ENCODE measurements at places on chromosomes 16 and 17.

DNA sequence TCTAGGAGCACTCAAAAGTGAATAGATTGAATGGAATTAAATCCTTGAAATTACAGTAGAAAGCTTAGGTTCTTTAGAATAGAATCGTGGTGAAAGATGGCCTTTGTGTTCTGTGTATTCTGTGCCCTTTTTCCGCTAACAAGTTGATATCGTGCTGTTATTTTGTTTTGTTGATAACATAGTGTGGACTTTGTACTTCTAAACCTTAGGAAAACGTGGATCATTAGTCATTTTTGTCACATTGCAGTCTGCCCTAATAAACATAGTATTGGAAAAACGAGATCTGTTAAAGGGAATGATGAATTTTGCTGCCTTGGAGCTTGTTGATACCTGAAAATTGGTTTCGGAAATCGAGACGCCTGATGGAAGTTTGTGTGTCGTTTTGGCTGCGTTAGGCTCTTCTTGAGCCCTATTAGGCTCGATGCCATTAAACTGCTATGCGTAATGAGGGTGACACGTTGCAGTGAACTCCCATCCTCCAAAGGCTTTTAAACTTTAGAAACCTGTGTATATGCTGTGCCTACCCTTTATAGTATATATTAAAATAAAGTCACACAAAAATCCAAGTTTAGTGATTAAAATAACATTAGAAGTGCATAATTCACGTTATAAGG, 145.7 kb downstream of the PRKCA start:
- no peak for DNase-seq

- no peak for DNase-seq
These were observed 83.8 kb downstream of the NETO2 start for GRCh38 chr16:47059991-47060390.

GRCh38 chr17:30477774-30478115, 537 bp downstream of the GOSR1 start:
- DNase-seq: no peak

- no peak for DNase-seq
These were observed 5.7 kb upstream of the SPNS2 start for GRCh38 chr17:4492721-4493561.

DNA sequence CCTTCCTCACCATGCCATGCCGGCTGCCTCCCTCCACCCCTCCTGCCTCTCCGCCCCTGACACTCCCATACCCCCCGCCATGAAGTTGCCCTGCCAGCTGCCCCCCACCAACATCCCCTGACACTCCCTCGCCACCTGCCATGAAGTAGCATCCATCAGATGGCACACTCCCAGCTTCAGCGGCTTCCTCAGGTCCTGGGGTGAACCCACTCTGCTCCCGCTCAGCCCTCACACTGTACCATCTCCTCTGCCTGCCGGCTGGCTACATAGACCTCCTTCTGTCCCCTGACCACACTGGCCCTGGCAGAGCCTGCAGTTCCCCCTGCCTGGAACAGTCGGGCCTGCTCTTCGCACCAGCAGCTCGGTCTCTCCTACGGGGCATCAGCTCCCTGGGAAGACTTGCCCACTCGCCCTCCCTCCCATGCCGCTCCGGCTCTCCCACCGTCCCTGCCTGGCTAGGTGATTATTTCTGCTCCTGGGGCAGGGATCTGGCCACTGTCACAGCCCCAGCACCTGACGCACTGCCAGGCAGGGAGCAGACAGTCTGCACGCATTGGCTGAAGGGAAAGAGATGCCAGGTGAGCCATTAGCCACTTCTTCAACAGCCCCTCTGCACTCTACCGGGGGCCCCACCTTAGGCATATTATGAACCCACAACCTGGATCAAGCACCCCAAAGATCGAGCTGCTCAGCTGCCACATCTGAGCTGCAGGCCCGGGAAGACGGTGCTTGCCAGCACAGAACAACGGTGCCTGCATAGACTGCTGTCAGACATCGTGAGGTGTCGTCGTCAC, 9.0 kb downstream of the CANT1 start:
- no peak for DNase-seq

All from stimulated activated CD8-positive, alpha-beta memory T cell treated with anti-CD3 and anti-CD28 coated beads, Interleukin-15, amount 100 ng/mL, for 1 hour (primary cell).